Stimulated activated CD4-positive, alpha-beta T cell treated with anti-CD3 and anti-CD28 coated beads, TNF-alpha, amount 100 ng/mL, for 4 hours (primary cell): ENCODE measurements at places on chromosomes 2 and 18.
A peak's percentile ranks its signal among the peaks of the same experiment; 100 is the strongest.

DNA sequence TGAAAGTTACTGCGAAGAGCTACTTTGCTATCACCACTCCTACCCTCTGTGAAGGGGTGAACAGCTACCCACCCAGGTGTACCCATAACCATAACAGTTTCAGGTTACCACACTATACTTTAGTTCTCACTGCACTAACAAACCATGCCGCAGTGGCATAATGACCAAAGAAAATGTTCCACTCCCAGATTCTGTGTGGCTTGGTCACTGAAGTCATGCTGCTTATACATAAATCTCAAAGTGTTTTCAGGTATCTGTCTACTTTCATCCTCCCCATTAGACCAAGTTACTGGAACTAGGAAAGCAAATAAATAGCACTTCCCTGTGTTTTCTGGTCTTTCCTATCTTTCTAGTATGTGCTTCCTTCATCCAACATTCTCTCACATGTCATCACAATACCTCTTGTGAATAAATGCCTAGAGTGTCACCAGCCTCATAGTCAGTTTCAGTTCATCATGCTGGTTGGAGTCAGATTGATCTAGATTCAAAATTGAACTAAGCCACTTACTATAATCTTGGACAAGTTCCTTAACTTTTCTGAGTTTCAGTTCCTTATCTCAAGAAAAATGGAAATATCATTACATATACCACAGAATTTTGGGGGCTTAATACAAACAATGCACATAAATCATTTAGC lies 293.6 kb downstream of the FSIP2 start:
- DNase-seq, result no peak

- DNase-seq, result no peak
Measured at GRCh38 chr18:50711386-50711785, 108.4 kb downstream of the MRO start.

DNA sequence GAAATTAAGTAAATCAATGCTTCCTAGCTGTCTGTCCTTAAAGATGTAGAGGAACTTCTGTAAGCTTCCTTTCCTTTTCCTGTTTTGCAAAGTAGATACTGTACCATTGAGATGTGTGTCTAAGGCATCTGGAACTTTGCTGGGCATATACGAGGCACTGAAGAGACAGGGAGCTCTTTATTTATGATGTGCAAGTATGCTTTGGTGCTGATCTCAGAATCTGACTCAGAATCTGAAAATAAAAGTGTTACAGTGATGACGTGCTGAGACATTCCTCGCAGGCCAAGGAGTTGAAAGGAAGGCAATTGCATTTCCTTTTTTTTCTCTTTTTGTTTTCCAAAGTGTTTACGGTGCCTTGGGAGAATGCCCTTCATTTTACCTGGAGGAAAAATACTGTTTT lies 230.9 kb upstream of the RGPD4 start:
- no peak for DNase-seq

GRCh38 chr2:136110526-136110925 lies 7.4 kb downstream of the CXCR4 start:
- DNase-seq, result no peak

- peak; percentile 27 for DNase-seq
Measured at GRCh38 chr2:86221066-86221684, 21.9 kb downstream of the MRPL35 start.

DNA sequence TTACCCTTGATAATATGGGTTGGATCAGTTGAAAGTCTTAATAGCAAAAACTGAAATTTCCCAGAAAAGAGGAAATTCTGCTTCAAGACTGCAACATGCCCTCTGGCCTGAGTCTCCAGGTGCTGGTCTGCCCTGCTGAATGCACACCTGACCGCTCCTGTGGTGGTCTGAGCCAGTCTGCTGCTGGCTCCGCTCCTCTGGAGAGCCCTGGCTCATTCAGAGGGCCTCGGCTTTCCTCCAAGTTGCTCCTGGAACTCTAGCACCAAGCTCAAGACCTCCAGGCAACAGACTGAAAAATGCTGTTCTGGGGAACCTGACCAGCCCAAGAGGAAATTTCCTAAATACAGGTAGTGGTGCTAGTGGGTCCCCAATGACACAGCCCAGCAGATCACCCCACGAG lies 64.8 kb downstream of the DIPK1C start:
- no peak for DNase-seq

DNA sequence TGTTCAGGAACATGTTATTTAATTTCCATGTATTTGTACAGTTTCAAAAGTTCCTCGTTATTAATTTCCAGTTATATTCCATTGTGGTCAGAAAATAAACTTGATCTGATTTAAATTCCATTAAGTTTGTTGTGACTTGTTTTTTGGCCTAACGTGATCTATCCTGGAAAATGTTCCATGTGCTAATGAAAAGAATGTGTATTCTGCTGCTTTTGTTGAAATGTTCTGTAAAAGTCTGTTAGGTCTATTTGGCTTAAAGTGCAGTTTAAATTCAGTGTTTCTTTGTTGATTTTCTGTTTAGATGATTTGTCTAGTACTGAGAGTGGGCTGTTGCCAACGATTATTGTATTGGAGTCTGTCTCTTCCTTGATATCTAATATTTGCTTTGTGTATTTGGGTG lies 148.0 kb downstream of the UBR3 start:
- DNase-seq, result no peak

DNA sequence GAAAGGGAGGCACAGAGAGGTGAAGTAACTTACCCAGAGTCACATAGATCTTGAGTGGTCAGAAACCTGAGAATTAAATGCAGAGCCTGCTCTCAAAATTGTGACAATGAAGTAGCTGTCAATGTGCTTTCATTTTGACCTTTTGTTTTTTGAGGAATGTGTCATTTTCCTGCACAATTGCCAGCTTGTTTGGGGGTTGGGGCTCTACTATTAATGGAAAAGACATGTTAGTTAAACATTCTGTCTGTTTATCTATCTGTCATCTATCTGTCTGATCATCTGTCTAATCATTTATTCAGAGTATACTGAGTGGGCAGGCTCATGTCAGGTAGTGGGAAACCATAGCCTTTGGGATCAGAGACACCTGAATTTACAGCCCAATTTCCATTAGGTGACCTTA lies 428.4 kb downstream of the TSN start:
- no peak for DNase-seq

DNA sequence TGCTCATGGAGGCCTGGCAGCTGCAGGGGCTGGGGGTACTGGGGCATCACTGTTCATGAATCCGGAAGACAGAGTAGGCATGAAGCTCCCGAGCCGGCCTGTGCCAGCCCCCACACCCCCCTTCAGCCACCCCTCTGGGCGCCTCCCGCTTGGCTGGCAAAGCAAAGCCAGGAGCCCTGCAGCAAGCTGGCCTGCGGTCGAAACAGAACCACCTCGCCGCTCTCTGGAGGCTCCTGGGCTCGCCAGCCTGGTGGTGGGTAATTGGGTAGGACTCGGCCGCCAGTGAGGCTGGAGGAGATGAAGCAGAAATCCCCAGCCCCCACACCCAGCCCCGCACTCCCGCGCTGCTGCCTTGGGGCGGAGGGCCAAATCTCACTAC lies 70.9 kb upstream of the GPC1 start:
- no peak for DNase-seq

- DNase-seq, result no peak
Measured at GRCh38 chr2:64267699-64268098, 123.5 kb upstream of the PELI1 start.

DNA sequence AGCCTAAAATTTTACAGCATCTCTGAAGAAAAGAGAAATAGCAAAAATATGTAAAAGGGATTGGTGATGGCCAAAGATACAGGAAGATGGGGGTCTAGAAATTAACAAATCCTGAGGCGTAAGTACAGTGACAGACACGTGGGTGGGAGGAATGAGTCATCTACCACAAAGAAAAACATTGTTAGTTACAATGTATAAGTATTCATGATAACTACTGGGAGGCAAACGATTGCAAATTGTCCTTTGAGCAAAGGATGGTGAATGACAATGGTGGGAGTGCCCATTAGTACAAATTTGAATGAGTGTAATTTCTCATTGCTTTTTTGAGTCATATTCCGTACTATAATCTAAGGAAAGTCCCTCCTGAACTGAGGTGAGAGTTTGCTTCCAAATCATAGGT lies 809.0 kb upstream of the FAM98A start:
- no peak for DNase-seq

DNA sequence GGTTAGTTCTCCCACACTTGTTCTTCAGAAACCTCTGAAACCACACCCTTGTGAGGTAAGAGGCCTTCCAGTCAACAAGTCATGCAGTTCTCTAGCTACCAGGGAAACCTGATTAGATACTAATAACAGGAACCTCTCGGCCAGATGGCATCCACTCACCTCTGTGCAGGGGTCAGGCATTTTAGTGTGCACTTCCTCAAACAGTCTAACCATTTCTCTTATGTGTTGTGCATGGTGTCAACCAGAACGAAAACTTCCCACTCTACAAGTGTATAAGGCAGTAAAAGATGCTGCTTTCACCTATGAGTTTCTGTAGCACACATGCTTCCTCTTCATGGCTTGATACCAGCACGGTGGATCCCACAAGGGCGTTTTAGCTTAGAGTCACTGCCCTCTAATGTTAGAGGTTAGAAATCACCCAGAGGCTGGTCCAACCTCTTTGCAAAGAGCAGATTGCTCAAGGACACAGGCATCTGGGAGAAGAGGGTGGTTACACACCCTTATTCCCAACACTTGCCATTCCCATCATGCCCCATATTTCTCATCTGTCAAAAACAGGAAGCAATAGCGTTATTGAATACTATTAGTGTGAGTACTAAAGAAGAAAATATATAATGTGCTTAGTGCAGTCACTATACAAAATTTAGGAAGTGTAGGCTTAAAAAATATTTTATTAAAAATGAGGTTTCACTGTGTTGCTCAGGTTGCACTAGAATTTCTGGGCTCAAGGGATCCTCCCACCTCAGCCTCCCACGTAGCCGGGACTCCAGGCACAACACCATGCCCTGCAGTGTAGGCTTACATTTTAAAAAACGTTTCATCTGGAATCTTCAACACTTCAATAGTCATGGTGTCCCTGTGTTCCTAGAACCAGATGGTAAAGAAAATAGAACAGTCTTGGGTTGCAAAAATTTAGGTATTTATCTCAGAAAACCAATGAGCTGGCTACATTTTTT lies 34.5 kb upstream of the RAB31 start:
- no peak for DNase-seq

- DNase-seq, result no peak
Measured at GRCh38 chr2:40178971-40179370, 272.9 kb downstream of the SLC8A1 start.

DNA sequence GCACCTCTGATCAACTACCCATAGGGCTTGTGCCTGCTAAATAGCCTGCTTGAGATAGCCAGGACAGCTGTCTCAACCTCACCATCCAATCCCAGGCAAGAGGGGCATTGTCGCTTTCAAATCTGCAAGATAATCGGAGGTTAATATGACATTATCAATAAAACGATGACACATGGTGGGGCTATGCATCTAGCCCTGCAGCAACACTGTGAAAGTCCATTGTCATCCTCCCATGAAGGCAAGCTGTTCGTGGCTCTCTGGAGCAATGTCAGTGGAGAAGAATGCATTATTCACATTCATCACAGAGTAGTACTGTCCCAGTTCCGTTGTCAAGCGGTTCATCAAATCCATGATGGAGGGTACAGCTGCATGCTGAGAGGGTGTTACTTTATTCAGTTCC lies 18.9 kb upstream of the KLHL23 start:
- DNase-seq, result no peak

DNA sequence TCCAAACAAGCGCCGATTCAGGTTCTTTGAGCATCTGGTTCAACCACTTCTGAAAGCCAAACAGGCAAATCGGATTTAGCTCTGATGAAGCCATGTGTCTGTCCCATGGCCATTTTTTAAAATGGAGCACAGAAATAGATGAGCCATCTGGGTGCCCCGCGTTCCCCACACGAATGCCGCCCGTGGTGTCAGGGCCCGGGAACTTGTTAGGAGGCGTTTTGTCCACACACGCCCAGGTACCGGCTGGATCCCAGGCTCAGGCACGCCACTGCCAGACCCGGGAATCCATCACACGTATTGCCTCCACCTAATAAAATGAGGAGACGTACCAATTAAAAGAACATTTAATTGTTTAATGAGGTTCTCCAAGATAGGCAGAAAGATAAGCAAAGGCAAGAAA lies 374.4 kb upstream of the SALL3 start:
- no peak for DNase-seq

- DNase-seq, result no peak
Measured at GRCh38 chr2:220985561-220985960, 586.5 kb downstream of the EPHA4 start.

- DNase-seq, result no peak
Measured at GRCh38 chr2:11163439-11164317, 8.4 kb downstream of the SLC66A3 start.

DNA sequence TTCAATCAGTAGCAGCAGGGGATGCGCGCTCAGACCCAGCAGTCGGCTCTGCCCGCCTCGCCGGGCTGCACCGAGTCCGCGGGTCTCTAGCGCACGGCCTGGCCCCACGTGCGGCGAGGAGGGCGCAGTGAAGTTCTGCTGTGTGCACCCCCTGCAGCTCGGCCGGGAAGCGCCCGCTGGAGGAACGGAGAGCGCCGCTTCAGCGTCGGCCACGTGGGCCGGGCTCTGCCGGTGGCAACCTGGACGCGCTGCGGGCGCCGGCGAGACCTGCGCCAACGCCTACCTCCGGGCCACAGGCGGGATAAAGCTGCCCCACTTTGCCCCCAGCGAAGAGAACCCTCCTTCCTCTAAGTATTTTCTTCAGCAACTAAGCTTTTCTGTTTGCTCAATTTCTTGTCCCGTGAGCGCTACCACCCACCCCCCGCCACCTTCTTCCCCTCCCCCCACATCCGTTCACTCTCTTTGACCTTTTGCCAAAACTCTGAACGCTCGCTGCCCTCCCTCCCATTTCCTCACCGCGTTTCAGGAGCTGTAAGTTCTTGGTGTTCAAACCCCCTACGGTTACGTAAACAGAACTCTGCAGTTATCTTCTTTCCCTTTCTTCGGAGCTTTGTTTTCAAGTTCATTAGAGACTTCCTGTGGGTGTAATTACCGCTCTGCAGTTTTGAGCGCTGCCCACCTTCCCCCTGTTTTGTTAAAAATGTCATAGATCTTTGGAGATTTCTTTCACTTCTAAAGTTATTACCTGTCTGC lies 42.6 kb upstream of the EDAR start:
- peak; percentile 26 for DNase-seq

GRCh38 chr2:197847651-197848401 lies 43.4 kb downstream of the PLCL1 start:
- no peak for DNase-seq
